Cortex of kidney (tissue), 1 donor: ENCODE measurements at places on chromosomes 3 and 15.

DNA sequence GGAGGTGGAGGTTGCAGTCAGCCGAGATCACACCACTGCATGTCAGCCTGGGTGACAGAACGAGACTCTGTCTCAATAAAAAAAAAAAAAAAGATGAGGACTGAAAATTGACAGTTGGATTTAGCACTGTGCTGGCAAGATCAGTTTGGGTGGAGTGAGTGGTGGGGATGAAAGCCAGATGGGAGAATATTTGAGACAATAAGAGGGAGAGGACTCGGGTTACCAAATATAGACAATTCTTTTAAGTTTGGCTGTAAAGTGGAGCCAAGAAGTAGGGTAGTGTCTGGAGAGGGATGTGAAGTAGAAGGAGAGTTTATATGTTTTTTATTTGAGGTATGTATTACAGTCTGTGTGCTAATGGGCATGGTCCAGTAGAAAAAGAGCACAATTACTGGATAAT, 20.4 kb downstream of the TMOD3 start:
- DNase-seq: no peak

DNA sequence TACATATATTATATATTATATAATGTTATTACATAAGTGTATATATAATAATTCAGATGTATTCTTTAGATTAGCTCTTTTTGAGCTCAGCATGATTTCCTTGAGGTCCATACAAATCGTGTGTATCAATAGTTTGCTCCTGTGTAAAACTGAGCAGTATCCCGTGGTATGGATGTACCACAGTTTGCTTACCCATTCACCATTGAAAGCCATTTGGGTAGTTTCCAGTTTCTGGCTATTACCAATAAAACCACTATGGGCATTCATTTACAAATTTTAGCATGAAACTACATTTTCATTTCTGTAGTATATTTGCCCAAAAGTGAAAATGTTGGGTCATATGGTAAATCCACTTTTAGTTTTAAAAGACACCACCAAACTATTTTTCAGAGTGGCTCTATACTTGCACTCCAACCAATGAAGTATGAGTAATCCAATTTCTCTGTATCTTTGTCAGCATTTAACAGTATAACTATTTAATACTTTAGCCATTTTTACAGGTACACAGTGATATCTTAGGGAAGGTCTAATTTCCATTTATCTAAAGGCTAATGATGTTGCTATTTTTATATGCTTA, 1361.4 kb upstream of the GBE1 start:
- no peak for DNase-seq

DNA sequence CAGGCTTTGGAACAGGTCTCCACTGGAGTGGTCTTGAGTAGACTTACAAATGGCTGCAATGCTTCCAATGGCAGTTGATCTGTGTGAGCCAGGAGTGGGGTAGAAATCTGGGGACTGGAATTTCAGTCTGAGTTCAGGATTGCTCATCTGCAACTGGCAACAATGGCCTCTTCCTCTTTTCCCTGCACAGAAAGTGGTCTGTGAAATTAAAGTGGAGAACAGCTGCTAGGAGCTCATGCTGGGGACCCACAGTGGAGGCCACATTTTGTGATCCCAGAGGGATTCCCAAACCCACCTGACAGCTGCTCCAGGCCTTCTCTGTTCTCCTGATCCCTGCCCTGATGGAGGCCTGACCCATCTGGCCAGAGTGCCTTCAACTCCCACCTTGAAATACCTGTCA, 49.6 kb downstream of the CEMIP start:
- no peak for DNase-seq

DNA sequence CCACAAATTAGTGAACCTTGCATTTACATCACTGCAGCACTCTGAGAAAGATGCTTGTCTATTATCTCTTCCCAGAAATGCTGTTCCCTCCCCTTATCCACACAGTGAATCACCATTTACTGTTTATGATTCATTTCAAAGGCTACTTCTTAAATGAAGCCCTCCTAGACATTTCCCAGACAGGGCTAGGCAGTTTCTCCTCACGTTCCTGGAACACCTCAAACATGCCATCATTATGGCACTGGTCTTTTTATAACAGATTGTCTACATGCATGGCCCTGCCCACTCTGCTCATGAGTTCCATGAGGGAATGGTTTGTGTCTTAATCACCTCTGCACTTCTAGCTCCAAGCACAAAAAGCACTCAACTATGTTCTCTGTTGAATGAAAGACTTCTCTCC, 32.2 kb upstream of the TM2D3 start:
- no peak for DNase-seq

- DNase-seq: no peak
Measured at GRCh38 chr15:56883088-56883487, 35.4 kb upstream of the TCF12 start.

GRCh38 chr3:143812481-143812880, 35.8 kb downstream of the SLC9A9 start:
- no peak for DNase-seq

GRCh38 chr3:170976190-170976519, 50.4 kb downstream of the SLC2A2 start:
- no peak for DNase-seq

- no peak for DNase-seq
Measured at GRCh38 chr15:92033314-92033713, 179.8 kb downstream of the SLCO3A1 start.

- DNase-seq: no peak
Measured at GRCh38 chr3:31707286-31707685, 174.6 kb downstream of the STT3B start.

DNA sequence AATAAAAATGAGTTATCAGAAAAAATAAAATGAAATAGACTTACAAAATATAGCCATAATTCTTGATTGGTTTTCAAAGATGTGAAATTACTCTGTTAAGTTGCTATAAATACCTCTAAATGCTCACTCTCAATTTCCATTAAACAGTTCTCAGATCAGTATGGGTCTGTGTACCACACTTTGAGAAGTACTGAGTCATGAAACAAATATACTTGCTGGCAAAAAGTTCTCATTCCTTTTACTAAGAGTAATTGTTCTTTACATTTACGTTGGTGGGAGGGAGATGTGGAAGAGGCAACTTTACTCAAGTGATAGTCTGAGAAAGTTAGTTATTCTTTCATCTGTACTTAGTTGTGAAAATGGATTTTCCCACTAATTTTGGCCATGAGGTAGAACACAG, 96.3 kb downstream of the ZNF385D start:
- DNase-seq: no peak

GRCh38 chr3:175433026-175433674, 574.0 kb downstream of the NAALADL2 start:
- DNase-seq: no peak

GRCh38 chr3:101223016-101223415, 97.4 kb downstream of the IMPG2 start:
- no peak for DNase-seq

- DNase-seq: no peak
Measured at GRCh38 chr3:64039332-64039731, 16.0 kb upstream of the PSMD6 start.

GRCh38 chr15:76986743-76987142, 8.2 kb upstream of the PSTPIP1 start:
- DNase-seq: no peak

GRCh38 chr3:46086083-46086437, 58.8 kb upstream of the XCR1 start:
- no peak for DNase-seq

DNA sequence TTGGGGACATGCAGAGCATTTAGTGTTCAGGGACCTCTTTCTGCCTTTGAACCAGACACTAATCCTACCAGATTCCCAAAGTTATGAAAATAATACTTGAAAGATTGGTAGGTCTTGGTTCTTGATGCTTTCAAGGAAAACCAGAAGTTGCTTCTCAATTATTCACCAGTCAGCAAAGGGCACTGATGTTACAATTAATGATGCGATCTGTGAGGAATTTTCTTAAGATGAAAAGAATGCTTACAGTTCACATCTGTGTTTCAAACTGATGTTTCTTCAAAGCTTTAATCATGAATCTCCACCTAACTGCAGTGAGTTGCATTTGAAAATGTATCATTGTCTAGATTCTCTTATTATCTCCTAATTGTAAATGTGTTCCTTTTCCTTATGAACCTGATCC, 161.0 kb downstream of the NAALADL2 start:
- no peak for DNase-seq

DNA sequence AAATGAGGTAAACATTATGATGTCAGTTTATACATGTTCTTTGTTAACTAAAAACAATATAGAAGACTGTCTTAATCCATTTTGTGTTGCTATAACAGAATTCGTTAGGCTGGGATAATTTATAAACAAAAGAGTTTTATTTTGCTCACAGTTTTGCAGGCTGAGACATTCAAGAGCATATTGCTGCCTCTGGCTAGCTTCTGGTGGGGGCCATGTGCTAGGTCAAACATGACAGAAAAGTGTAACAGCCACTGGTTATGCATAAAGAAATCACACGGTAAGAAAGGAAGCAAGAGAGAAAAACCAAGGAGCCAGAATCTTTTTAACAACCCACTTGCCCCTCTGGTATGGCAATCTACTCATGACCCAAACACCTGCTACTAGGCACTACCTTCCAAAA, 776.7 kb downstream of the PLOD2 start:
- no peak for DNase-seq

DNA sequence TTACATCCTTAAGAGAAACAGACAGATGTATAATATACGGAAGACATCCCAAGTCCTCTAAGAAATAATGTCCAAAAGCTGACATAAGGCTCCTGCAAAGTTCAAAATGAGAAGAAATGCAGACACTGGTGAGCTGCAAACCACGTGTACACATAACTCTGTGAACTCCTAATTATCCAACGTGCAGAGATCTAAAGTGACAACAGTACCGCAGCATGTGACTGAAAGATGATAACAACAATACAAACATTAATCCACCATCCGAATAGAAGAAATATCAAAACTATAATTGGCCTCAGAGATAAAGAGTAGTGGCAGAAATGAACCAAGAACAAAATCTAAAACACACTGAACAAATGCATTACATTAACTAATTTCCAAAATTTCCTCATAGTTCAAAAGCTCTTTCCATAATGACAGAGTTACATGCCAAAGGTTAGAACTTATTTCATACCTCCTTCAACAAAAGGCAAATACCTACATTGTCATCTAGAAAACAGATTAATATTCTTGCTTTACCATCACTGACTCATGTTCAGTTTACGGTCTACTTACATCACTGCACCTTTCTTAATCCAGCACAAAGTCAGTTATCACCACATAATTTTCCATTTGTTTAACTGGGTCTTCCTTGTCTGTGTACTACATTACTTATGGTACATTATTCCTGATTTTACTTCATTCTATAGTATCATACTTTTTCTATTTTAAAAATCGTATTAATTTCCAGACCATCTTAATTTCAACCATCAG, 2.2 kb downstream of the PDCD10 start:
- DNase-seq: no peak
